Stimulated activated CD4-positive, alpha-beta T cell treated with anti-CD3 and anti-CD28 coated beads, Interleukin-1b, Interleukin-23, amount 100 ng/mL, for 4 hours (primary cell): ENCODE measurements at places on chromosomes 2 and 18.

- no peak for DNase-seq
Observed at GRCh38 chr2:128284841-128285240, 33.8 kb downstream of the HS6ST1 start.

DNA sequence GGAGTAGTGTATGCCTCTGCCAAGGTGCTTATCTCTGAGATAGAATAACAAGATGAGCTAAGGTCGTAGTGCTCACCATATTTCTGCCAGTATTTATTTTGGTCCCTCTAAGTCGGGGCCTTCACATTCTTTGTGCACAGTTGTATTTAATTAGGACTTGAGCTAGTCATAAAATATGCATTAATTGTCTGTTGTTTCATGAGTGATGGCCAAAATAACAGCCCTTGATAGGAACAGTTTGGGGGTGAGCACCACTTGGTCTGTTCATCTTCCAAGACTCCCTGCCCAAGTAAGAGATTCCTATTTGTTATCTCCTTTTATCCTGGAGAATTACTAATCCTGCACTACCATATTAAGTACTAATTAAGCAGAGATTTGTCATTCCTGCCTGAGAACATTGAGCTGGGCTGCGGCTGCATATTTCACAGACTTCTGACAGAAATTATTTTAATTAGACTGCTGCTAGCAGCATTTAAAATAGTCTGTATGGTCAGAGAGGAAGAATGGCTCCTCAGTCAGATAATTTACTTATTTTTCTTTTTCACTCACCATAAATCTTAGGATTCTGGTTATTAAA, 435.1 kb downstream of the MTX2 start:
- no peak for DNase-seq

DNA sequence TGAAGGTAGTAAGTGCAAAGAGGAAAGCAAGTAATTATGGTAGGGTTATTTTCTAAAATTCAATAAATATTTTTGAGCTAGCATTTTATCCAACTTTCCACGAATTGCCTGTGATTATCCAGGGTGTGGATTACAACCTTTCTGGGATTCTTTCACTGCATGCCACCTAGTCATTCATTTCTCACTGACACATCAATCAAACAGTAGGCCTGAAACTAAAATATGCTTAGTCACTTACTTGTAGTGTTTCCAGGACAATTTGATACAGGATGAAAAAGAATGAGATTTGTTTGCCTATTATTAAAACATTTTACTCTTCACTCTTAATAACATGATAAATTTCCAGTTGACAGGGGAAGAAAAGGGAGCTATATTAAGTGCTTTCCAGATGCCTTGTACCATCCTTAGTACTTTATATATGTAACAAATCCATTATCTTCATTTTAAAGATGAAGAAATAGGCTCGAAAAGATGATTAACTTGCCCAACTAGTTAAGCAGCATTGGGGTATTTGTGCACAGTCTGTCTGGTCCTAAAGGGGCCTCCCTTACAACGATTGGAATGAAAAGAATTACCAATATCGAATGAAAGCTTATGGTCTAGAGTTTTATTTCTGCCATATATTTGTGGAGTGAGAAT, 70.4 kb downstream of the KCTD1 start:
- no peak for DNase-seq

DNA sequence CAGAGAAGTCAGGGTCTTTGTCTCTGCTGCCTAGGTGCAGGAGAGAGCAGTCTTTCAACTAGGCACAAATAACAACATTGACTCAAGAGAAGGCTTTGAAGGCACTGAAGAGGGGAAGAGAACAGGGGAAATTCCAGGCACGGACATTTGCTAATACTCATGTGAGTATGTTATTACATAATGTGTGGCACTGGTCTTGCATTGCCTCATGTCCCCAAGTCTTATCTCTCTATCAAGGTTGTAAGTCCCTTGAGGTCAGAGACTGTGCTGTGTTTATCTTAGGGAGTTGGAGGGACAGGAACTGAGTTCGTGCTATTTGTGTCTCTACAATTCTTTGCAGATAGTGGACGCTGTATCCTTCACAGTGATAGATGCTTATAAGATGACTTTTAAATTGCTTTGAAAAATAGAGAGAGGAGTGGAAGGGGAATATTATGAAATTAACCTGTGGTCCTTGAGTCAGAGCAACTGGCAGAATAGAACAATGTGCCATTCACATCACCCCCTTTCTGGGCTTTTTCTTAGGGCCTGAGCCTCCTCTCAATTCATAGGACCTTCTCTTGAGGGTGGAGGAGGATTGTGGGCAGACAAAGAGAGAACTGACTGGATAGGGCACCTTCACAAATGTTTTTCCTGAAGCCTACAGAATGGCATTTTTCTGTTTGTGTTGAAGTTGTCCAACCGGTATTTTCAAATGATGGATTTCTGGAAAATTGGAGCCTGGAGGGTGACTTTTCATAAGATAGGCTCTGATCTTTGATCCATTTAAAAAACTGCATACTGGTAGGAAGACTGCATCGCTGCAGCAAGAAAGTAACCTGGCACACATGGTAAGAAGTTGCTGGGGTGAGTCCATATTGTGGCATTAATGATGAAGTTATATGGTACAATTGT, 96.6 kb upstream of the CXCR4 start:
- DNase-seq: no peak

GRCh38 chr2:229174794-229175496, 96.1 kb downstream of the PID1 start:
- DNase-seq: no peak

- peak; percentile 14 for DNase-seq
Observed at GRCh38 chr2:190678444-190679162, 29.7 kb downstream of the NAB1 start.

- DNase-seq: no peak
Observed at GRCh38 chr2:1979569-1979968, 235.3 kb upstream of the PXDN start.

DNA sequence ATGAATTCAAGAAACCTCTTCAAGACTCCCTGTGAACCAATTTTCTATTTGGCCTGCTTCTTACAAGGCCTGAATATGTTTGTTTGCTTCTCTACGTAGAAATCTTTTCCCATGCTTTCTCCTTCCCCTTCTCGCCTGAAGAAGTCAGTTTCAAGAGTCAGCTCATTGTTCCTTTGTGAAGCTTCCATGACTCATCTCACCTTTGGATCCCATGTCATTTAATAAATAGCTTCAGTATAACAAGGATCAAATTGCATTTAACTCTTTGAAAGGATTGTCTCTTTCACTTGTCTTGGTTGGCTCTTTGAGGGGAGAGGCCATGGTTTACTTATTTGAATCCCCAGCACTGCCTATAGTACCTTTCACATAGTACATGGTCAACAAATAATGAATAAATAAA, 28.4 kb downstream of the CPS1 start:
- no peak for DNase-seq

DNA sequence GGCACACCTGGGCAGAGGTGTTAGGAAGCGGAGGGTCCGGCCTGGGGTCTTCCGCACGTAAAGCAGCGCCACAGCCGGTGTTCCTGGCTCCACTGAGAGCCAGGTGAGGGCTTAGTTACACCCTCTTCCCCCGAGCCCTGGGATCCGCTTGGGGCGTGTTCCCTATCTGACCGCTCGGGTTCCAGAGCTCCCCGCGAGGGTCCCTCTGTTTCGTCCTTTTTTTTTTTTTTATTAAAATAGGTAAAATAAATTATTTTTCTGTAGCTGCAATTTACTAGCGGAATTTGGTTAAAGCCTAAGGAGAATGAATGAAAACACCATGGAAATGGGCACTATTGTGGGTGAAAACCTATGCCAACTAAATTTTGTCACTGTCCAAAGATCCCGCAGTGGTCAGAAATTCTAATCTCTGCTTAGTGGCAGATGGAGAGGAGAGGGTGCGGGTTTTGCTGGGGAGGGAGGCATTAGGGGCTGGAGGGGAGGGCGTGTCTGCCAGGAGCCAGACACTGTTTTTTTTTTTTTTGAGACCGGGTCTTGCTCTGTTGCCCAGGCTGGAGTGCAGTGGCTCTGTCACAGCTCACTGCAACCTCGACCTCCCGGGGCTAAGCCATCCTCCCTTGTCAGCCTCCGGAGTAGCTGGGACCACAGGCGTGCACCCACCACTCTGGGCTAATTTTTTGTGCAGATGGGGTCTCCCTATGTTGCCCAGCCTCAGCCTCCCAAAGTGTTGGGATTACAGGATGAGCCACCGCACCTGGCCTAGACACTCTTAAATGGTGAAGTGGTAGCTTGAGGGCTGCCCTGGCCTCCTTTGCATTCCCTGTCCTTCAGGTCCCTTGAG, 834 bp downstream of the PDCL3 start:
- DNase-seq: no peak

- no peak for DNase-seq
Observed at GRCh38 chr2:61718965-61719364, 134.9 kb downstream of the FAM161A start.

- DNase-seq: no peak
Observed at GRCh38 chr18:59813942-59814341, 85.9 kb upstream of the PMAIP1 start.

- no peak for DNase-seq
Observed at GRCh38 chr2:20595439-20596192, 55.3 kb downstream of the HS1BP3 start.

- no peak for DNase-seq
Observed at GRCh38 chr2:186059096-186059495, 320.5 kb downstream of the FSIP2 start.

DNA sequence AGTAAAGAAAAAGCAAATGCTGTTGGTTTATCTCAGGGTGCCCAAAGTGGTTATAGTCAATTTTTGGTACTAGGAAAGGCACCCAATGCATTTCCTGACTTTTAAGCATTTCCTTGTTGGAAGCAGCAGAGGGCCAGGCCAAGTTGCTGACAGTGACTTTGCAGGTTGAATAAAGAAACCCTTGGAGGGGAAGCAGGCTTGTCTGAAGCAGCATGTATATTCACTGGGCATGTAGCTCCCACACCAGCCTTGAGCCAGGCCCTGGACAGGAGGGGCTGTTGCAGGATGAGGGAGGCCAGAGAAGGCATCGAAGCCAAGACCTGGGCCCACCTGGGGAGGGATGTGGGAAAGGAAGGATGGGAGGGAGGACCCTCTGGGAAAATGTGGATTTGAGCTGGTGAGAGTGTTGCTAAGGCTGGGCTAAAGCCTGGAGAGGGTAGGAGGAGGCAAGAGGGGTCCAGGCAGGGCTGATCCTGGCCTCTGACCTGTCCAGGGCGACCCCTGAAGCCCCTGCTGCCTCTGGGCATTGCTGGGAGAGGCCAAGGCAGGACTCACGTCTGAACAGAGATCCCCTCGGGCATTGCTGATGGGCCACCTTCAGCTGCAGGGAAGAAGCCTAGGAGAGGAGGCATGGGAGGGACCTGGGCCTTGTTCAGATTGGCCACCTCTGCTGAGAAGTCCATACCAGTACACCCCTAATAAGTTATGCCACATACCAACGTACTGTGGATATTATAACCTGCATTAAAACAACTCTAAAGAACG, 79.6 kb downstream of the STPG4 start:
- DNase-seq: no peak

- DNase-seq: no peak
Observed at GRCh38 chr2:227324642-227324994, 433 bp upstream of the MFF start.

DNA sequence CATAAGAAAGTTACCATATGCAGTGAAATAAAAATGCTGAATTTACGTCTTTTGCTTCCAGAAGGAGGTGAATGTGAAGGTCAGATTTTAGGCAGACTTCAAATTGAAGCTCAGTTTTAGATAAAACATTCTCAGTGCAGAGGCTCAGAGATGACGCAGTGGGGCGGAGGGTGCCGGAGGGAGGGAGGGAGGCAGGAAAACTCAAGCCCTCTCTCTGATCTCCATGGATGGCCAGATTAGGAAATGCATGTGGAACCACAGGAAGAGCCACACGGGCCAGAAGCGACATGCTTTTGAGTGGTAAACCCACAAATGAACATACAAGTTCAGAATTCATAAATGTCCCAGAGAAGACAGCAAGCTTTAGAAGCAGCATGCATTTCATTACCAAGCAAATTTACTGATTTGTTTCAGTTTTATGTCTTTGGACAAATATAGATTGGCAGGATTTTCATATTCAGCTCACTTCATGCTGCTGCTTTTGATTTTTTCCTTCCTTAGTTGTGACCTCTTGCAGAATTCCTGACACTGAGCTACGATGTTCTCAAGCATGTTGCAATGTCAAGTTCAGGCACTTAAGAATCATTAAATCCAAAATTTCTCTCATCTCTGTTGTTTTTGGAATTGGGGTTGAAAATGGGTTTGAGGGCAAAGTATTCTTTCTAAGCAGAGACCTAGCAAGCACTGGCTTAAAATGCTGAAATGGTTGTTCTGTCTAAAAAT, 29.7 kb upstream of the APCDD1 start:
- DNase-seq: no peak

- DNase-seq: no peak
Observed at GRCh38 chr18:43405097-43405496, 127.8 kb upstream of the SYT4 start.

- no peak for DNase-seq
Observed at GRCh38 chr2:205657579-205657978, 24.7 kb upstream of the NRP2 start.

DNA sequence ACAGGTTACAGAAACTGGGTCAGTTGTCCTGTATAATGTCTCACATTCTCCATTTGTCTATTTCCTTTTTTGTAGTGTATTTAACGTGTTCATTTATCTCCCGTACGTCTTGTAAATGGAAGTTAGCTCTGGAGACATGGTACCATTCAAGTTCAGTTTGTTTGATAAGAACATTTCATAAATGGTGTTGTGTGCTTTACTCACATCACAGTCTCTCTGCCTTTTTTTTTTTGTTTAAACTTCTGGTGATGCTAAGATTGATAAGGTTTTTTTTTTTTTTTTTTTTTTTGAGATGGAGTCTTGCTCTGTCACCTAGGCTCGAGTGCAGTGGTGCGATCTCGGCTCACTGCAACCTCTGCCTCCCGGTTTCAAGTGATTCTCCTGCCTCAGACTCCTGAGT, 41.7 kb downstream of the UBR3 start:
- DNase-seq: no peak

- no peak for DNase-seq
Observed at GRCh38 chr2:162424816-162425215, 80.9 kb downstream of the GCA start.

GRCh38 chr2:112150851-112151250, 12.7 kb downstream of the FBLN7 start:
- DNase-seq: no peak

DNA sequence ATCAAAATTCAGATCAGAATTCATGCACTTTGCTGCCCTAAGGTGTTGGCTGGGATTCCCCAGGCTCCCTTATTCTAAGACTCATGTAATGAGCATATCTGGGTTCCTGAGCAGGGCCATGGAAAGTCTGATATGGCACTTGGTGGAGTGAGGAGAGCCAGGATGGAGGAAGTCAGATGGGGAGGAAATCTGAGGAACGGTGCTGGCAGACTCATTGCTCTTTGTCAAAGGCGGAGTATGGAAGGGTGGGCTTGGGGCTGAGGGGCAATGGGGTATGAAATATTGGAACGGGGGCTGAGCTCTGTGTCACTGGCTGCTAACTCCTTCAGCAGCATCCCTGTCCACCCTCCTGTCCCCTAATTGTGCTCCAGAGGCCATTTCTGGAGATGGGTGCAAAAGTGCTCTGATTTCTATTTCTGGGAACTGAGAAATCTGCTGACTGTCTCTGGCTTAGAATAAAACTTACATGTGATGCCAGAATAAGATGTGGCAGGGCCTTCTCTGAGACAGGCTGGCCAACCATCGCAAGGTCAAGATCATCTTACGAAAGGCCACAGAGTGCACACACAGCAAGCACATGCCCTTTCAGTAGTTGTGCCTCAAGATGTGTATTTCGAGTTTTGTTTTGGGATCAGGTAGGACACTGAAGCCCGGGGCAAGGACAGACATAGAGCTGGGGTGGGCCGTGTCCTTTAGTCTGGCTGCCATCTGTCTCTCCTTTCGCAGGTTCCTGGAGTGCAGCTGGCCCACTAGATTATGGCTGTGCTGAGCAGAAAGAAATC, 480.0 kb upstream of the HS6ST1 start:
- DNase-seq: no peak
